ENCODE measurements at places on chromosomes 6 and 20.
A peak's percentile ranks its signal among the peaks of the same experiment; 100 is the strongest.

DNA sequence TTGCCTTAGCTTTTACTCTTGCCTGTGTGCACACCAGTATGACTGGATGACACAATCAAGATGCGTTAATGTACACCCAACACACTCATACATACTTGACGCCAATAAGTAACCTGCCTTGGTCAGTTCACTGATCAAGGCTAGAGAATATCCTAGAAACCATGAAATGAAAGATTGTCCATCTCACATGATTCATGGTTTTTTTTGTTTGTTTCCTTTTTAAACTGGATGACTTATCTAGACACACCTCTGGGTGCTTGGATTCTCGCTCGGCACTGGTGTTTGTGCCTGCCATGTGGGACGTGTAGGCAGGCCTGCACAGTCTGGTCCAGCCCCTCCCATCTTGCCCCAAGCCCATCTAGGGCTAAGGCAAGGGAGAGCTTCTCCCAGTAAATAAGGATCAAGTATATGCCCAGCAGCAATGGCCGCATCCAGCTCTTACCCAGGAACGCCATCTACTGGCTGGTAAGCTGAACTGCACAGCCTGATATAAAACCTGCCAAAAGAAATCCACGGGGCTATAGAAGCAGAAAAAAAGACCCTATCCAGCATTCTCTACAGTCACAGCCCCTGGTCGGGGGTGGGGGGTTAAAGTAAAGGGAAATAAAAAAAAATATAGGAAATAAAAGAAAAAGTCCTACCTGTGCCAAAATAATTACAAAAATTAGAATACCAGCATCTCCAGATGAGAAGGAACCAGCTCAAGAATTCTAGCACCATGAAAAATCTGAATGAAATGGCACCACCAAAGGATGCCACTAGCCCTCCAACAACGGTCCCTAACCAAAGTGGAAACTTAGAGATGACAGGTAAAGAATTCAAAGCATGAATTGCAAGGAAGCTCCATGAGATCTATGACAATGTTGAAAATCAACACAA lies 73.3 kb downstream of the OTOR start:
- DNase-seq = no peak

GRCh38 chr6:125129354-125129753 lies 24.2 kb upstream of the TPD52L1 start:
- no peak for DNase-seq

DNA sequence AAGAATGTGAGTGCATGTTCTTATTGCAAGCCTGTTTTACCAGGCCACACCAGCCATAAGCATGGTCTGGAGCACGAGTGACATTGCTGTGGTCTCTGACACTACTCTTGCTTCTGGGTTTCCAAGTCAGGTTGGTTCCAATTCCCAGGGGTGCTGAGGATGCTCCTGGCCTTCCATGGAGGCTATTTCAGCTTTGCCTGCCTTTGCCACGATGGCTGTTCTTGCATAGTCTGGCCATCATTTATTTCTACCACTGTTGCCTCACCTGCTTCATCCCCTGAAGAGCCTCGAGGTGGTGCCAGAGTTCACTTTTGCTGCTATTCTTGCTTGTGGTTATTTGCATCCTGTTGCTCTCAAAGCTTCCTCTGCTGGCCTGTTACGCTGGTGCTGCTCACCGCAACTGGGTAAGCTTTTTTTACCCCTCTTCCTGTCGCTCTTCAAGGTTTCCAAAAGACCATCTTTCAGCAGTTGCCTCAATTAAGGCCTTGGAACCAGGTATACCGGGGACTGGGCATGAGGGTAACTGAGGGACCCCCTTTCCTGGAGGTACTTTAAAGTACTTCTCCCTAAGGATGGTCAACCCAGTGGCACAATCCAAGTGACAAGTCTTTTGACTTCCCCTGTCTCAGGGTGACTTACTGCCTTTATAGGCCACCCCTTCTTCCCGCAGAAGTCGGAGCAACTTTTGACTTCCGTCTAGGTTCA lies 64.5 kb downstream of the AKAP7 start:
- peak; percentile 52 for DNase-seq

GRCh38 chr20:43545837-43546578 lies 12.8 kb upstream of the SGK2 start:
- DNase-seq = no peak

- DNase-seq = no peak
These were observed 421.1 kb upstream of the KHDRBS2 start for GRCh38 chr6:62707156-62707555.

DNA sequence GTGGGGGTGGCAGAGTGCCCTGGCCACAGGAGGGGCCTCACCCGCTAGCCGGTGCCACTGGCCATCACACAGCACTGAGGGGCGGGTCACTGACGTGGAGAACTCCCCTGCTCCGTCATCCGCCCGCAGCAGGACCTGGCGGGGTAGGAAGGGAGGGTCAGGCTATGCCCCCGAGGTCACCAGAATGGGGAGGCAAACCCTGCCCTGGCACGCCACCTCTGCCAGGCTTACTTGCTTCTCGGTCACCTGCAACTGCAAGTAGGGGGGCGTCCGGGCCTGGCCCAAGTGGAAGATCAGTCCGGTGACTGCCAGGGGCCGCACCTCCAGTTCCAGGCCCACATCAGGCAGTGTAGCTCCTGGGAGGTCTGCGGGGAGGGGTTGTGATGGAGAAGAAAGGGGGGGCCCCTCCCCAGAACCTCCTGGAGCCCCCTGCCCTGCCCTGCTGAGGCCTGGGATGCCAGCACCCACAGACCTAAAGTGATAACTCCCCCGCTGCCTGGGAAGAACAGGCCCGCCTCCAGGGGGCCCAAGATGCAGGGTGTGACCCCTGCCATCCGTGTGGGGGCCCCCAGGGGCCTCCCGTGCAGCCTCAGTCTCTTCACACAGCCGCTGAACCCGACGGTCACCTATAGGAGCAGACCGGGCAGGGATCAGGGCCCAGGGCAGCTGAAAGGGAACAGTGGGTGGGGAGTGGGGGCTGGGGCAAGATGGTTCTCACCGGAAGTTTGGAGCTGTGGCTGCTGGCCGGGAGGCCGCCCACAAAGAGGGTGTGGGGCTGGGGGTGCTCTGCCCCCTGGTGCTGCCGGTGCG lies 7.4 kb downstream of the ADRM1 start:
- no peak for DNase-seq

DNA sequence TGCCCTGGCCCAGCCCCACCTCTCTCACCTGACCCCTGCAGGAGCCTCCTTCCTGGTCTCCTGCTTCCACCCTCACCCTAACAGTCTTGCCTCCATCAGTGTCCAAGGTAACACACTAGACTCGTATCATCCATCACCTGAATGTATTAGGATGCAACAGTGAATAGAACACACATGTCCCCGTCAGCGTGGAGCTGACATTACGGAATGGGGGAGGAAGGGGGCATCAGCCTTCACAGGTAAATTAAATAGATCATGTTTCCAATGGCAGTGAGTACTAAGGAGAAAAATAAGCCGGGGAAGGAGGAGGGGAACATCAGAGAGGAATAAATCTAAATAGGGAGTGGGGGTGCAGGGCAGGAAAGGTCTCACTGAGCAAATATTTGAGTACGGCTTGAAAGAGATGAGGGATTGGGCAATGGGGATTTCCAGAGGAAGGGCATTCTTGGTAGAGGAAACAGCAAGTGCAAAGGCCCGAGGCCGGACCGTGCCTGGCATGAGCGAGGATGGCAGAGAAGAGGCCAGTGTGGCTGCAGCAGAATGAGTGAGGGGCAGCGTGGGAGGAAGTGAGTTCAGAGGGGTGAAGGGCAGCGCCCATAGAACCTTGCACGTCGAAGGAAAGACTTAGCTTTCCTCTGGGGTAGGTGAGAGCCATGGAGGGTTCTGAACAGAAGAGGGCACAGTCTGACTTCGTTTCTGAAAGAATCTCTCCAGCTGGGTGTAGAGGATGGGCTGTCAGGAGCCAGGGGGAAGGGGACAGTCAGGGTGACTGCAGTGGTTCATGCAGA lies 110.1 kb upstream of the PTPN1 start:
- DNase-seq = no peak

DNA sequence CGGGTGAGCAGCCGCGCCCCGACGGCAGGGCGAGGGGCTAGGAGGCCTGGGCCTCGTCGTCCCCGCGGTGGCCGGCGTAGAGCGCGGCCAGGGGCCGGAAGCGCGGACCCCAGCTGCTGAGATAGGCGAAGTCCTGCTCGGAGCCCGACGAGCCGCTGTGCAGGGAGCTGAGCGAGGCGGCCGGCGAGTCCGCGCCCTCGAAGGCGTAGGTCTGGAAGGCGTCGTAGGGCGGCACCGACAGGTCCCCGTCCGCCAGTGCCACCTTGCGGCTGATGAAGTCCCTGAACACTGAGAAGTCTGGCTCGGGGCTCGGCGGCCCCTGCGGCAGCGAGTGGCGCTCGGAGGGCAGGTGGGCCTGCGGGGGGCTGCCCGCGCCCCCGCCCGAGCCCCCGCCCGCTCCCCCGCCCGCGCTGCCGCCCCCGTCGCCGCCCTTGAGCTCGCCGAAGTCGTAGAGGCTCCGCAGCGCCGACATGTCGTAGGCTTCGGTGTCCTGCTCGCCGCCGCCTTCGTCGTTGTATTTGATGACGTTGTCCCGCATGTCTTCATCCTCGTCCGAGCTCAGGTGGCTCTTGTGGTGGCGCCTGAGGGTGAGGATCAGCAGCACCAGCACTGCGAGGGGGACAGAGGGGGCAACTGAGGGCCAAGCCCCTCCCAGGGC lies 56.5 kb downstream of the CD40 start:
- peak; percentile 21 for DNase-seq

DNA sequence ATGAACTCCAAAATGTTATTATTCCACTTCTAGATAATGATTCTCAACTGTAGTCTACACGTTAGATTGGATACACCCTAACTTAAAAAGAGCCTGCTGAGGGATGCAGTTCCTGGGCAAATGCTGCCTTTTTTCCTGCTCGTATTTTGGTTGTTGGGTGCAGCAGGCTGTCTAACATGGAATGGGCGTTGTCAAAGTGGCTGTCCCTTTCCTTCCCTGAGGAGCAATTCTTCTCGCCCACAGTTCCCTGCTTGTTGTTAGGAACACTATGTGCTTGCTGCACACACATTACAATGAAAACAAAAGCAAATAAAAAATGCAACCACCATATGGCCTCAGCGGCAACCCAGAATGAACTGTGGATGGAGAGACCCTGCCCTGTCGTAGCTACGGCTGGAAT lies 1.7 kb upstream of the ADGRF5 start:
- no peak for DNase-seq

- no peak for DNase-seq
These were observed 233.1 kb upstream of the SUPT3H start for GRCh38 chr6:45610832-45611231.

DNA sequence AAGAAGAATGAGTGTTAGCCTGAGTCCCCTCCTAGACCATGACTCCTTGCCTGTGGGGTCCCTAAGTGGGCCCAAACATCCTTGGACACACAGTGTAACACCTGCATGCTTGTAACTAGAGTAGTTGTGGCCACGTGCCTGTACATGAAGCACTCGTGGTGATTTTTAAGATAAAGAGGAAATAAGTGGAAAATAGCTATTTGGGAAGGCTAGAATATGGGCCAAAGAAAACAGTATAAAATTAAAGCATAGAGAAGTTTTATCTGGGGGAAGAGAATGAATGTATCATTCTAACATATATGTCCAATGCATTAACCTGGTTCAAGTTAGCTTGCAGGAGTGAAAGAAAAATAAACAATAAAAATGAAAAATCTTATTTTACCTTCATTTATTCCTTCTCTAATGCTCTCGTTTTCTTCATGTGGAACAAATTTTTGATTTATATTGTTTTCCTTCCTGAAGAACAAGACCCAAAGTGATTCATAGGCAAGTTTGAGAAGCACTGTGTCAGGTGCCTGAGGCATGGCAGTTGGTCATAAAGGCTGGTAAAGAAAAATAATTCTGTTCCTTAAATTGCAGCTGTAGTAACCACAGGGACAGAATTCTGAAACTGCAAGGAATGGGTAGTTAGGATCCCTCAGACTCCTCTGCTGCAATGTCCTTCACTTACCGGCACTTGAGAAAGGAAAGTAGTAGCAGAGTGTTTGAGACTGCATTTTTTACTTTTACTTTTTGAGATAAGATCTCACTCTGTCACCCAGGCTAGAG lies 8.5 kb upstream of the CST3 start:
- no peak for DNase-seq

DNA sequence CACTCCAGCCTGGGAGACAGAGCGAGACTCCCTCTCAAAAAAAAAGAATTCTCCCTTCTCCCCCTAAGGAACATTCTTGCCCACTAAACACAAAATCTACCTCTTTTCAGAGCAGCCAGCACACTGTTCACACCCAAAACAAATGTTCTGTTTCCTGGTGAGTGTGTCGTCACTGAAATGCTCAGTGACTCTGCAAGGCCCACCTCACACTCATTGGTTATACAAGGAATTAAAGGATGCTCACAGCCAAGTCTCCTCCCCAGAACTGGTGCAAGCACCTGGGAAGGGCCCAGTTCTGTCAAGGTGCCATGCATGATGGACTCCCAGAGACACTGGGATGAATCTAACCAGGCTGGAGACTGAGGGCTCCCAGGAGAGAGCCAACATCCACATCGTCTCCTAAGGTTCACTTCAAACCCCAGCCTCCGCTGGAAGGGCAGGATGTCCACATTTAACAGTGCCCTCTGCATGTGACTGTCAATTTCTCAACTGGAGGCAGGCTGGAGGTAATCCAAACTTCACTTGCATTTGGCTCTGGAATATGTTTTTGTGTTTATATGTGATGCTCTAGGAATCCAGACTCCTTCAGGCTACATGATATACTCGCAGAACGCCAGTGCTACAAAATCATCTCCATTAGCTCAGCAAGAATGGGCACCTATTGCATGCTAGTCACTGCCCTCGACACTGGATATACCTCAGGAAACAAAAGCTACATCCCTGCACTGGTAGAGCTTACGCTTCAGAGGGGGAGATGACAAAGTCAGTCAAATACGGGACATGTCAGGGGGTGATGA lies 7.1 kb downstream of the RRBP1 start:
- DNase-seq = no peak

DNA sequence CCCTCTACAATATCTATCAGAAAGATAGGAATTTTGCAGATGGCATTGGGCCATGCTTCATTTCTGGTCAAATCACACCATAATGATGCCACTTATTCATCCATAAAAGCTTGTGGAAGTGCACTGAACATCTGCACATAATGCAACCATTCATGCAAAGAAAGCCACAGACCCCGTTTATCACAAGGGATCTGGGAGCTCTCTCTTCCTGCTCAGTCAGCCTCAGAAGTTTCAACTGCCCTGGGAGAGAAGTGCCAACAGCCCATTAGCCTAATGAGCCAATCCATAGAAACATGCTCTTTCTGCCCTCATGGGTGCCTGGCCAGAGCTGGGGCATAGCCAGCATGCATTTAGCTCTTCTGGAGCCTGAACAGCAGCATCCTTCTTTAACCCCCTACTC lies 85.8 kb downstream of the SLC35F1 start:
- DNase-seq = no peak

GRCh38 chr20:2986466-2986865 lies 57.0 kb upstream of the GNRH2 start:
- no peak for DNase-seq
